ENCODE measurements at places on chromosomes 1 and 21. TPM values are rescaled to one million over a fixed set of nuclear protein-coding genes. Genes with fewer than 3 reads are reported as not detected.

KLF18 gene
- not detected for total RNA-seq

CD1D gene
- total RNA-seq, result under 0.01 TPM

DCDC2B gene
- total RNA-seq, result not detected

GNG4 gene
- total RNA-seq, result 0.16 TPM

Data from bladder microvascular endothelial cell (primary cell).